ENCODE measurements at places on chromosomes 6 and 20.

DNA sequence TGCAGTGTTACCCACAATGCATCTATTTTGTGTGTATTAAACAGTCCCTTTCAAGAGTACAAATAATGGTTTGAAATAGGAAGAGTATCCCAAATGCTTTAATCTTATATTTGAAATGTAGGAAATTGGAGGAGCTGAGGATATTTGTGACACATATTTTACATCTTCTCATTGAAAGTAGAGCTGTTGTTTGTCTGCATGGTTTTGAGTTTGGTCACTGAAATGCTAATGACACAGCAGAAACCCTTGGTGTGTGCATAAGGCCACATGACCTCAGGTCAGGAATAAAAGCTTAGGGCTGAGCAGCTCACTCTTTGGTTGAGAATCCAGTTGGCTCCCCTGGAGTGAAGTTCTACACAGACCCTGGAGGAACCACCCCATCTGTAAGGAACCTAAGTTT, 49.8 kb downstream of the TPD52L1 start:
- no peak for DNase-seq

DNA sequence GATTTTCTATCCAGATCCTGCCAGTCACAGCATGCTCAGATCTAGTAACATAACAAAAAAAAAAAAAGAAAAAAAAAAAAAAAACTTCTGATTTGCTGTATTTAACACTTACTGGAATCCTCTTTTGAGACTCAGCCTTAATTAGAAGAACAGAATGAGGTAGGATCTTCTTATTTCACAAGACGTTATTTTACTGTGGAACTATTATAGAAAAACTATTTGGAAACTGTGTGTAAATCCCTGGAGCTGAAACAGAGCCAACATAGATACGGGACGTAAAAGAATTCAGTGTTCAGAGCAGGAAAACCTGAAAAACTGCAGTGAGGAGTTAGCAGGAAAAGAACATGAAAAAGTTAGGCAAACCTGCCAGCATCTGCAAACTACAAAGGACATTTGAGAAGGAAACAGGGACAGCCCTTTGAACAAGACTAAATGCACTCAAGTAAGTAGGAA, 3.4 kb upstream of the ZNF217 start:
- no peak for DNase-seq

DNA sequence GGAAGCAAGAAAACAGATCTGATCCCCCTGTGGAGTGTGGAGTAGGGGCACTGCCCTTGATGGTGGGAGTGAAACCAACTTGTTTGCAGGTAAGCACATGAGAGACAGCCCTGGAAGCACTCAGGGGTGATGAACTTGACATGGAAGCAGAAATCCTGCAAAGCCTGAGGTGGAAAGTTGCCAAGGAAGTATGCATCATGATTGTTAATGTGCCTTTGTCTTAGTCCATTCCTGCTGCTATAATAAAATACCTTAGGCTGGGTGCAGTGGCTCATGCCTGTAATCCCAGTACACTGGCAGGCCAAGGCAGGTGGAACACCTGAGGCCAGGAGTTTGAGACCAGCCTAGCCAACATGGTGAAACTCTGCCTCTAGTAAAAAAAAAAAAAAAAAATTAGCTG, 40.2 kb upstream of the IFNGR1 start:
- no peak for DNase-seq

GRCh38 chr20:62921119-62921687, 5.1 kb downstream of the DIDO1 start:
- DNase-seq: no peak

DNA sequence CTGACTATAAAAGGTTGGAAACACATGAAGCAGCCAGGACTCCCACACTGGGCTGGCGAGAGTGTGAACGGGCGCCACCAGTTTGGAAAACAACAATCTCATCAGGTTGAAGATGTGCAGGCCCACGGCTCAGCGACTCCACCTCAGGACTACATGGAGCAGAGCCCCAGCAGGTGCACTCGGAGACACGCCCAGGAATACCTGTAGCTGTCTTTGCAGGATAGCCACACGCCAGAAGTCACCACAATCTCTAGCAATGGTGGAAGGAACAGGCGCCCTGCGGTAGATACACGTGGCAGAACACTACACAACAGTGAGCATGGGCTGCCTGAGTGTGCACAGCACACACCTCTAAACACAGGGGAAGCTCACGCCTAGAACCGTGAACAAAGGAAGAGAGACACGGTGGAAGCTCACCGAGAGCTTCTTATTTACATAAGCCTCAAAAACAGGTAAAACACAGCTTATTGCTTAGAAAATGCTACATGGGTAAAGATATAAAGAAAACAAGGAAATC, 28.7 kb upstream of the RPS6KA2 start:
- no peak for DNase-seq

GRCh38 chr6:14166839-14167238, 49.3 kb downstream of the CD83 start:
- DNase-seq: no peak

DNA sequence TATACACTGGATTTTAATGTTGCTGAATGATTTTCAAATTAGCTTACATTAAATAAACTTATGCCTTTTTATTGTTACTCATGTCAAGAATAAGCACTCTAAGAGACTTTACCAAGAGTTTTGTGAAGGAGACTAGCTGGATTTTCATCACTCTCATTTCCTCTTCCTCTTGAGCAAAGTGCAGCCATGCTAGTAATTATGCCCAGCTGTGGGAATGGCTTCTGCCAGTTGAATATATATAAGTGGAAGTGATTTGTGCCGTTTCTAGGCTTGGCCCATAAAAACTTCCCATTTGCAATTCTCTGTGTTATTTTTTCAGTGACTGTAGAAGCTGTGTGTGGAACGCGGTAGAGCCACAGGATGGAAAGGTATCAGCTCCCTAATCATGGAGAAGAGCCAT, 255.8 kb downstream of the HDGFL1 start:
- DNase-seq: no peak

DNA sequence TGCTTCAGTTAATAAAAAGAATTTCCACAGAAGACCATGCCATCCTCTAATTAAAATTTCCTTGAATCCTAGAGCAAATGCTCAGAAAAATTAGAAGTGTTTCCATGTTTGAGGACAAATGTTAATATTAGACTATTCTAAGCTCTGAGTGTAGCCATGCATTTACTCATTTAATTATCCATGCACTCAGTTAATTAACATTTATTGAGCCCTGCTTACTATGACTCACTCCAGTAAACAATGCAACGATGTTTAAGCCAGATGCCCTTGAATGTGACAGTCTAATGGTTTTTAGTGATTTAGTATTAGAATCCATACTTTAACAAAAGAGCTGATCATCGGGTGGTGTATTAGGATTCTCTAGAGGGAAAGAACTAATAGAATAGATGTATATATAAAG, 37.3 kb upstream of the GJA1 start:
- no peak for DNase-seq

- DNase-seq: no peak
Observed at GRCh38 chr20:49450281-49450721, 32.2 kb downstream of the KCNB1 start.

DNA sequence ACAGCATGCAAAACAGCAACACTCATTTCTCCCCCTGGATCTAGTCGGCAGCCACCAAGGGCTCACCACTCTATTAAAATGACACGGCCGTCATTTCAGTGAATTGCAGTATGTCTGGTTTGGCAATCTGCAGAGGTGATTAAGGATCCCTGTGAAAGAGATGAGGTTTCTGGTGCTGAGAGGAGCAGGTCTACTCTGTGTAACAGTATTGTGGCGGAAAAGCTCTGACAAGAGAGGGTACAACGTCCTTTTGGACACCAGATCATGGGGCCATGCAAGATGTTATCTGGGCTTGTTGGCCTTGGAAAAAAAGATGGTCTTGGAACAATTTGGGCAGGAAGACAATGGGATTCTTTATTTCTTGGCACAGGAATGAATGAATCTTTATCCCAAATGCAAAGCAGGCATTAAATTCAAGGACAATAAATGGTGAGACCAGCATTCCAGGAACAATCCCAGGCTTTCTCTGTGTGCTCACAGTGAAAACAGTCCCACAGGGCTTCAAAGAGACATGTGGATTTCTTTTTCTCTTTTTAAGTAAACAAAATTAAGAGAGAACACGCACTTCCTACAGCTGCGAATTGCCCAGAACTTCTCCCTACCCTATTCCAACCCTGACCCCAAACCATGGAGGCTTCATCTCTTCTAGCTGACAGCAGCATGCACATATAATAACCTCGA, 33.7 kb upstream of the ADGRF1 start:
- no peak for DNase-seq

GRCh38 chr20:3980260-3981131, 34.9 kb downstream of the RNF24 start:
- DNase-seq: no peak

Data from fibroblast of skin of left quadriceps (primary cell).